Neural progenitor cell (in vitro differentiated cells): ENCODE measurements at places on chromosomes 7 and 10.

DNA sequence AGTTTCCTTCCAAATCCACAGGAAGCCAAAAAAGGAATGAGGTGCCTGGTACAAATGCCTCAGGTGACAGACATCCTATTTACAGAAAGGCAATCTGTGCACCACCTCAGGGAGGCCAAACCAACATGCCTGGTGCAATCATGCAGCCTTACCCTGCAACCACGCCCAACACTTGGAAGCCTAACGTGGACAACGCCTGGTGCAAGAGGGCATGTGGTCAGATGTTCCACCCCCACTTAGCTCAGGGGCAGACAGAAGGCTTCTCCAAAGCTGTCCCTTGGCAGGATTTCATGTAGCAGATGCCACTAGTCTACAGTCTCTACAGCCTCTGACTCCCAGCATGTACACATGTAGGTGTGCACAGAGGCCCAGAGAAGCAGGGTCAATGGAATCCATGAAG, 89.5 kb downstream of the KCNMA1 start:
- H3K27me3 ChIP-seq, result no peaks in the 10 kb centered on the region
- H3K27ac ChIP-seq, result no peak overlapping the region
- DNase-seq, result no peak
- peaks cover 4% of the 10 kb centered on the region for H3K4me1 ChIP-seq

DNA sequence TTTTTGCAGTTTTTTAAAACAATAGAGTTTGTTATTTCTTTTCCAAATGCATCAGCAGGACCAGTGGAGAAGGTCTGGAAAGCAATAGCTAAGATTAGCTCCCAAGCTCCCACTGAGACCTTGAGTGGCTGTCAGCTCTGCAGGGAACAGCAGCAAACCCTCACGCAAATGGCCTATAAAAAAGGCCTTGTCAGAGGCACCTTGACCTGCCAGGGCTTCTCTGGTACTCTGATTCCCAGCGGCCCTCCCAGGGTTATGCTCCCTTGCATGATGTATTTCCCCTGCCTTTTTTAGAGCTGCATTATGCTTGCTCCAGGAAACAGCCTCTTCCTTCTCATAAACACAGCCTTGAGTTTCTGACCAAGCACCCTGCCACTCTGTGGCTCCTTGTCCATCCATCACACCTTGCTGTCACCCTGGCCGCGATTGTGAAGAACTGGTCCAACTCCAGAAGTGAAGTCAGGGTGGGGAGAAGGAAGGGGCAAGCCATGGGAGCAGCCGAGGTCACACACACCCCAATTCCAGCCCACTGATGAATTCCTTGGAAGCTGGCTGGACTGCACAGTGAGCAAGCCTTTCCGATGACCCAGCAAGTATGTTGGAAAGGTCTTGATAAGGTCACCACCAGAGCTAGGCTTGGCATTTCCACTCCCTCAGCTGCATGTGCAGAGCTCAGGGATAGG, 35.3 kb upstream of the NKX2-3 start:
- peaks cover 89% of the 10 kb centered on the region for H3K27me3 ChIP-seq
- H3K4me1 ChIP-seq, result no peaks in the 10 kb centered on the region
- H3K27ac ChIP-seq, result no peak overlapping the region
- no peak overlapping the region for H3K4me3 ChIP-seq
- no peaks in the 10 kb centered on the region for H3K36me3 ChIP-seq

- no peak for DNase-seq
- no peaks in the 10 kb centered on the region for H3K36me3 ChIP-seq
- no peak overlapping the region for H3K27ac ChIP-seq
- H3K27me3 ChIP-seq, result no peaks in the 10 kb centered on the region
- no peaks in the 10 kb centered on the region for H3K4me1 ChIP-seq
Observed at GRCh38 chr10:80390740-80391139, 17.6 kb upstream of the PRXL2A start.

- H3K4me3 ChIP-seq, result no peak overlapping the region
- no peaks in the 10 kb centered on the region for H3K4me1 ChIP-seq
- no peaks in the 10 kb centered on the region for H3K36me3 ChIP-seq
- H3K27me3 ChIP-seq, result no peaks in the 10 kb centered on the region
Observed at GRCh38 chr7:11252011-11252607, 278.4 kb downstream of the PHF14 start.

- H3K27me3 ChIP-seq, result no peaks in the 10 kb centered on the region
- H3K4me1 ChIP-seq, result no peaks in the 10 kb centered on the region
- no peaks in the 10 kb centered on the region for H3K36me3 ChIP-seq
- H3K4me3 ChIP-seq, result no peak overlapping the region
- no peak overlapping the region for H3K27ac ChIP-seq
Observed at GRCh38 chr10:130283219-130283545, 147.0 kb downstream of the GLRX3 start.

DNA sequence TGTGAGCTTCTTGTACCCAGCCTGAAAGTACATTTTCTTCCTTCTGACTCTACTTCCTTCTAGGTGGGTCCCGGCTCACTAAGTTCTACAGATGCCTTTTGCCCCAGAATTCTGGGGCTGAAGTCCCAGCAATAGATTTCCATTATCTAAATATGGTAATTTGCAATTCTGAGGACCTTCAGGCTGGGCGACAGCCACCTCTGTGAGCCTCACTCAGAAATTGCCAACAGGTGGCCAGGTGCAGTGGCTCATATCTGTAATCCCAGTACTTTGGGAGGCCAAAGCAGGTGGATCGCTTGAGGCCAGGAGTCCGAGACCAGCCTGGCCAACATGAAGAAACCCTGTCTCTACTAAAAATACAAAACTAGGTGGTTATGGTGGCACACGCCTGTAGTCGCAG, 23.7 kb downstream of the CREM start:
- no peaks in the 10 kb centered on the region for H3K27me3 ChIP-seq
- H3K4me1 ChIP-seq, result peaks cover 14% of the 10 kb centered on the region
- H3K4me3 ChIP-seq, result no peak overlapping the region
- DNase-seq, result no peak
- H3K27ac ChIP-seq, result no peak overlapping the region

- H3K36me3 ChIP-seq, result peaks cover 11% of the 10 kb centered on the region
- H3K27ac ChIP-seq, result no peak overlapping the region
- no peaks in the 10 kb centered on the region for H3K4me1 ChIP-seq
- DNase-seq, result peak; percentile 59
Observed at GRCh38 chr7:123682690-123683089, 27.0 kb downstream of the LMOD2 start.

- peaks cover 3% of the 10 kb centered on the region for H3K4me1 ChIP-seq
- no peak overlapping the region for H3K4me3 ChIP-seq
- no peak overlapping the region for H3K27ac ChIP-seq
Observed at GRCh38 chr7:90772410-90772809, 176.3 kb downstream of the CDK14 start.

DNA sequence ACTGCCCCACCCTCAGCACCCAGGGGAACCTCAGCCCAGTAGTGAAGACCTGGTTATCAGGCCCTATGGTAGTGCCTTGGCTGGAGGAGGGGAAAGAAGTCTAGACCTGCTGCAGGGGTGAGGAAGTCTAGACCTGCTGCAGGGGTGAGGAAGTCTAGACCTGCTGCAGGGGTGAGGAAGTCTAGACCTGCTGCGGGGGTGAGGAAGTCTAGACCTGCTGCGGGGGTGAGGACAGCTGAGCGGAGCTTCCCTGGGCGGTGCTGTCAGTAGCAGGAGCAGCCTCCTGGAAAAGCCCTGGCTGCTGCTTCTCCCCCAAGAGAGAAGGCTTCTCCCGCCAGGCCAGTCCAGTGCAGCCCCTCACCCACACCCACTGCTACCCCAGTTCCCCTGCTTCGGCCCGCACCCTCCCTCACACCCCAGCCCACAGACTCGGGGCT, 6.3 kb downstream of the NOS3 start:
- no peak overlapping the region for H3K4me3 ChIP-seq
- no peak overlapping the region for H3K27ac ChIP-seq
- H3K4me1 ChIP-seq, result peaks cover 31% of the 10 kb centered on the region
- H3K36me3 ChIP-seq, result no peaks in the 10 kb centered on the region

- peak; percentile 23 for DNase-seq
- H3K4me3 ChIP-seq, result peak overlapping the region; percentile 49
- H3K27me3 ChIP-seq, result peaks cover 91% of the 10 kb centered on the region
- H3K4me1 ChIP-seq, result peaks cover 8% of the 10 kb centered on the region
Observed at GRCh38 chr7:117323305-117323850, 520 bp upstream of the WNT2 start.

- no peak for DNase-seq
- no peak overlapping the region for H3K27ac ChIP-seq
- H3K27me3 ChIP-seq, result no peaks in the 10 kb centered on the region
- no peaks in the 10 kb centered on the region for H3K36me3 ChIP-seq
- no peak overlapping the region for H3K4me3 ChIP-seq
Observed at GRCh38 chr7:36811807-36812206, 87.5 kb upstream of the AOAH start.

- no peak overlapping the region for H3K4me3 ChIP-seq
- no peaks in the 10 kb centered on the region for H3K27me3 ChIP-seq
- H3K4me1 ChIP-seq, result no peaks in the 10 kb centered on the region
- H3K36me3 ChIP-seq, result no peaks in the 10 kb centered on the region
- no peak overlapping the region for H3K27ac ChIP-seq
- no peak for DNase-seq
Observed at GRCh38 chr10:121880895-121881294, 46.9 kb downstream of the ATE1 start.

GRCh38 chr7:125149151-125149550, 219.5 kb upstream of the POT1 start:
- no peak overlapping the region for H3K4me3 ChIP-seq
- no peaks in the 10 kb centered on the region for H3K27me3 ChIP-seq
- no peaks in the 10 kb centered on the region for H3K36me3 ChIP-seq
- DNase-seq, result no peak

- no peaks in the 10 kb centered on the region for H3K27me3 ChIP-seq
- no peak overlapping the region for H3K27ac ChIP-seq
- no peak for DNase-seq
- H3K4me3 ChIP-seq, result no peak overlapping the region
- H3K36me3 ChIP-seq, result no peaks in the 10 kb centered on the region
Observed at GRCh38 chr7:137685433-137686164, 161.2 kb downstream of the DGKI start.

GRCh38 chr7:127346575-127347256, 45.8 kb downstream of the ZNF800 start:
- no peak for DNase-seq
- H3K27me3 ChIP-seq, result peaks cover 58% of the 10 kb centered on the region
- no peak overlapping the region for H3K4me3 ChIP-seq
- H3K27ac ChIP-seq, result no peak overlapping the region

- no peaks in the 10 kb centered on the region for H3K27me3 ChIP-seq
- H3K36me3 ChIP-seq, result no peaks in the 10 kb centered on the region
Observed at GRCh38 chr7:71482284-71482683, 350.3 kb downstream of the GALNT17 start.

- H3K27ac ChIP-seq, result no peak overlapping the region
- no peaks in the 10 kb centered on the region for H3K27me3 ChIP-seq
- peaks cover 5% of the 10 kb centered on the region for H3K4me1 ChIP-seq
- no peak overlapping the region for H3K4me3 ChIP-seq
Observed at GRCh38 chr7:148863324-148863723, 20.8 kb downstream of the EZH2 start.

- H3K4me3 ChIP-seq, result no peak overlapping the region
- H3K27ac ChIP-seq, result no peak overlapping the region
- H3K36me3 ChIP-seq, result no peaks in the 10 kb centered on the region
- H3K27me3 ChIP-seq, result no peaks in the 10 kb centered on the region
- peak; percentile 18 for DNase-seq
Observed at GRCh38 chr10:93916257-93917063, 22.7 kb downstream of the SLC35G1 start.

- peaks cover 16% of the 10 kb centered on the region for H3K4me1 ChIP-seq
- H3K27me3 ChIP-seq, result no peaks in the 10 kb centered on the region
- H3K4me3 ChIP-seq, result no peak overlapping the region
- no peak for DNase-seq
- H3K27ac ChIP-seq, result no peak overlapping the region
- no peaks in the 10 kb centered on the region for H3K36me3 ChIP-seq
Observed at GRCh38 chr10:71971769-71972555, 7.8 kb downstream of the CHST3 start.

DNA sequence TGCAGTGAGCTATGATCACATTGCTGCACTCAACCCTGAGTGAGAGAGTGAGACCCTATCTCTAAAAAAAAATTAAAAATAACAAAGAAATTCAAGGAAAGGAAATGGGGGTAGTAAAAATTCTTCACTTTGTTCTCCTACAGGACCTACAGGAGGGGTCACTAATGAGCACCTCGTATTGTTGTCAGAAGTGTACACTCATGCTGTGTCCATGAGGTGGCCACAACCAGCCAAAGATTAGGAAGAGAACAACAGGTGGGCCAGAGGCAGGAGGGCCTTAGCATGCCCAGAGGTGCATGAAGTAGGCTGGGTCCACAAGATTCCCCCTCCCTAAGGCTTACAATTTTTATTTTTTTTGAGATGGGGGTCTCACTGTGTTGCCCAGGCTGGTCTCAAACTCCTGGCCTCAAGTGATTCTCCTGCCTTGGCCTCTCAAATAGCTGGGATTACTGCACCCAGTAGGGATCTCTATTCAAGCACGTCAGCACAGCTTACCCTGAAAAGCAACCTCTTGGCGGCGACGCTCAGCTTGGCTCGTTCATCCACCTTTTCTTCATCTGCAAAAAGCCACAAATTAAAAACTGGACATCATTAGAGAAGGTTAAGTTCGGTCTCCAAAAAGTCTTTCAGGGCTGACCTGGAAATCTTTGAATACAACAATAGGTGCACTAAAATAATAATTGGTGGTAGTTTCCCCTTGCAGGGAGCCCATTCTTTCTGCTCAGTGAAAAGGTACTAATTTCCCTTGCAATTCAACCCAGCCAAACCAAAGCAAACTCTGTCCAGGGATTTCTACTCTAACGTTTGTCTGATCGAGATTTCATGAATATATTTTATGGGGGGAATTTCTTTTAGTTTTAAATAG, 104.4 kb downstream of the SVIL start:
- peak; percentile 15 for DNase-seq
- no peak overlapping the region for H3K4me3 ChIP-seq
- no peaks in the 10 kb centered on the region for H3K27me3 ChIP-seq
- no peaks in the 10 kb centered on the region for H3K36me3 ChIP-seq
- peak overlapping the region; percentile 85 for H3K27ac ChIP-seq

DNA sequence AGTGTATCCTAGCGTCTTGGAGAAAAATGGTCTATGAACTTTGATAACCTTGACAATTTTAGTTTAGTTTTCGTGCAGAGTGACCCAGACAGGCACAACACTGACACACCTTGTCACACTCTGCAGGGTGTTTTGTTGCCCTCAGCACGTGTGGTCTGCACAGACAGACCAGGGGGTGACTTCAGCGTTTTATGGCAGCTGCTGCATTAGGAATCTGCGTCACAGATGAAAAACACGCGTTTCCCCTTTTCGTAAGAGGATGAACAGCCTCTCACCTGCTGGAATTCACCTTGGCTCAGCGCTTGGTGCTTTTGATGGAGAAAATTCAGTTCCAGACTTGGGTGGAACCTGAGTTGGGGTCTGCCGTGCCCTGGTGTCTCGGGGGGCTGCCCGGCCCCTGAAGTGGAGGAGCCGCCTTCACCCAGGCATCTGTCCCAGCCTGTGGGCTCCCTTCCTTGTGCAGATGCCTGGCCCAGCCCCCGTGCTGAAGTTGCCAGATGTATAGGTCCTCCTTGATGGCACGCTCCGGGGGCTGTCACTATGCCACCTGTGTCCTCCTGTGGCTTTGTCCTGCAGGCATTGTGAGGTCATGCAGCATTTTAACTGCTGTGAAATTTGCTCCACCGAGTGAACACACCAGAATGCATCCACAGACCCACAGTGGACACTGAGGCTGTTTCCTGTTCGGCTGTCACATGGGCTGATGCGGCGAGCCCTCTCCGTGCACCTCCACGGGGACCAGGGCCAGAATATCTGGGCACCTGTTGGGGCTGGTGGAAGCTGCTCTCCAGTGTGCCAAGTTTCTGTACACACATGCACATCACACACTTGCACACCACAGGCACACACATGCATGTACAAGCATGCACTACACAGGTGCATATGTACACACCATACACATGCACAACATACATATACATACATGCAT, 18.3 kb downstream of the INPP5A start:
- H3K27ac ChIP-seq, result no peak overlapping the region
- no peak overlapping the region for H3K4me3 ChIP-seq
- no peak for DNase-seq
- no peaks in the 10 kb centered on the region for H3K4me1 ChIP-seq
- H3K27me3 ChIP-seq, result no peaks in the 10 kb centered on the region
- no peaks in the 10 kb centered on the region for H3K36me3 ChIP-seq
